Stimulated activated CD8-positive, alpha-beta memory T cell treated with anti-CD3 and anti-CD28 coated beads, Interleukin-15, amount 100 ng/mL, for 4 hours (primary cell): ENCODE measurements at places on chromosomes 11 and 22.

GRCh38 chr11:128463371-128463829 is 124.0 kb downstream of the ETS1 start:
- no peak for DNase-seq

- DNase-seq = no peak
Observed at GRCh38 chr11:75737314-75737713, 19.7 kb downstream of the MOGAT2 start.

DNA sequence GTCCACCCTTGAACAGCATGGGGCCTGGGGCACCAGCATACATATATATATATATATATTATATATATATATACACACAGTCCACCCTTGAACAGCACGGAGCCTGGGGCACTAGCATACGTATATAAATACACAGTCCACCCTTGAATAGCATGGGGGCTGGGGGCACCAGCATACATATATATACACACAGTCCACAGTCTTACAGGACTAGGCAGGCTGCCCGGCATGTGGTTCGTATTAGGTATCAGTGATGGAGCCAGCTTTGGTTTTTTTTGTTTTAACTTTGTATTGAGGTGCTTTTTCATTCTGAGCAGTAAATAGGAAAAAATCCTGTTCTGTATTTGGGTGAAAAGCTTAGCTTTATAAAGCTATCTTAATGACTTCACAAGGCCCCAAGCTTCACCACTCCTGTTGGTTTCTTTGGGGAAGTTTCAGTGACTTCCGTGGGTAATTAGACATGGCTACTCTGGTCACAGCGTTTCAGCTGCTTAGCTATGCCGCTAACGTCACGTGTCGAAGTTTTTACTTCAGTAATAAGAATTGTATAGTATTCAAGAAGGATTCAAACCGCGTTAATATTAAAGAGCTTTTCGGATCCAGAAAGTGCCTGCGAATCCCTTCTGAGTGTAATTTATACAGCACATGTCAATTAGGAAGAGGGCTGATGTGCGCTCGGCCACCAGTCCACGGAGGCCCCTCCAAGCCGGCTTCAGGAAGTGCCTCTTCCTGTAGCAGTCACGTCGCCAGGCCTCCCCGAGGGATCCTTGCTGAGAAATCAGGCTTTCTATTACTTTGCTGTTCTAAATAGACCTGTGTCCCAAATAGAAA is 179.7 kb downstream of the TBC1D22A start:
- no peak for DNase-seq

- no peak for DNase-seq
Observed at GRCh38 chr22:48624401-48624800, 1203.3 kb downstream of the BRD1 start.

DNA sequence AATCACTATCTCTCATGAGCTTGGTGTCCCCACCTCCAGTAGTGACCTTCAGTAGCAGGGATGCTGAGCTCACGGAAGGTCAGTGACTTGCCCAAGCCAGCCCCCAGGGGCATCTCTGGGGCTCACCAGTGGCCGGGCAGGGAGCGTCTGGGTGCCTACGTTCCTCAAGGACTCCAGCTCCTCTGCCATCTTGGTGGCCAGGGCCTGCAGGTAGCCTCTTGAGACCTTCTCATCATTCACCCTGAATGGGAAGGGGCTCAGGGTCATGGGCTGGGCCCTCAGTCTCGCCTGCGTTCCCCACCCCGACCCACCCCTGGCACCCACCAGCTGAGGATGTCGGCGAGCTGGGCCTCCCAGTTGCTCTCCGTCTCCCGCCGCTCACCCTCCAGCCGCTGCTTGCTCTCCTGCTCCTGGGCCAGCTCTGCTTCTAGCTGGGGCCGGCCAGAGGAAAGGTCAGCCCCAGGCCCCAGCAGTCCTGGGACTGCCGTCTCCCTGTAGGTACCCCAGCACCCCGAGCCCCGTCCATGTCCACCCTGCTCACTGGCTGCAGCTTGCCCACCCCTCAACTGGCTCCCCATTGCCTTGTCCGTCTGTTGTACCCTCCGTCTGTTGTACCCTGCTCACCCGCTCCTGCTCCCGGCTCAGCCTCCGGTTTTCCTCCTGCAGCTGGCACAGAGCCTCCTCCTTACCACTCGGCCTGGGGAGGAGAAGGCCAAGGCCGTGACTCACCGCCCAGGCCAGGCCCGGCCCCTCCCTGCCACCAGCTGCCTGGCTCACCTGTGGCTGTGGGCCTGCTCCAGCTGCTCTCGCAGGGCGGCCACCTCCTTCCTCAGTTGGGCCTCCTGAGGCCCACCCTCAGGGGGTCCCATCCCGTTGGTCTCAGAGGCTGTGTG is 9.5 kb downstream of the CDC42BPG start:
- DNase-seq = no peak

DNA sequence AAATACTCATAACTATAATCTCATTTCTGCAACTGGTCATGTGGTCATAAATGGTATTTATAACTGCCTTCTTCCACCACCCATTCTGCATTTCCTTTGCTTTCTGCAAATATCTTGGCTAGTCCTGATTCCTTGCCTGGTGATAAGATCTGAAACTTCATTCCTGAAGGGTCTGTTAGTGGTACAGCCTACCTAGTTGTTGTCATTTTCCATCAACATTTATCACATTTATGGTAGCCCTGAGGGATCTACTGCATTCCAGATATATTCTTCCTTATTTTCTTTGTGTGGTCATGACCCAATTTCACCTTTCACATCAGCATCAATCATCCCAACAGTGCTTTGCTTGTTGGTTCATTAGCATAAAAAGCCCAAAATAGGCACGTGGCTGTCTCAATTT is 50.1 kb downstream of the DDX6 start:
- DNase-seq = no peak

GRCh38 chr22:46030231-46030880 is 53.4 kb upstream of the WNT7B start:
- no peak for DNase-seq

- no peak for DNase-seq
Observed at GRCh38 chr22:48432781-48433518, 1394.7 kb downstream of the BRD1 start.

- DNase-seq = no peak
Observed at GRCh38 chr22:20316844-20317401, 2.9 kb downstream of the DGCR6L start.

GRCh38 chr22:33302049-33302545 is 243.9 kb upstream of the SYN3 start:
- DNase-seq = no peak

DNA sequence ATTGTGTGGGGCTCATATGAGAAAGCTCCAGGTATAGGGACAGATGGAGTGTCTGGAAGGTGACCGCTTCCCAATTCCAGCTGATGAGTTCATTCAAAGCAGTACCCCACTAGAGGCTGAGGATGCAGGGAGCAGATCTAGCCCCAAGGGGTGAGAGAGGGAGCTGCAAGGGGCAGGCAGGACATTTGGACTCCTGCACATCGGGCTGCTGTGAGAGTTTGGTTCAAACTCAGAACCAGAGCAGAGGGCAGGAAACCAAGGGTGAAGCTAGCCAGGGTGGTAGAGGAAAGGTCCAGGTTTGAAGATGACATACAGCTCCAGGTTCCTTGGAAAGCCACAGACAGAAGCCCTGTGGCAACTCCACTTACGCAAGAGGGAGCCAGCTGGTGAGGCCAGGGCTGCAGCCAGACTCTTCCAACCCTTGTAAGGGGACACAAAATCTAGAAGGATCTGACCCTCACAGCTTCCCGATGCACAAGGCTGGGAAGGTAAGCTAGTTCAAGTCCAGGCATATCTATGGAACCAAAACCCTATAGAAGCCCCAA is 1.9 kb downstream of the CSNK2A3 start:
- no peak for DNase-seq

- DNase-seq = no peak
Observed at GRCh38 chr11:104856607-104857006, 41.7 kb downstream of the CASP12 start.

DNA sequence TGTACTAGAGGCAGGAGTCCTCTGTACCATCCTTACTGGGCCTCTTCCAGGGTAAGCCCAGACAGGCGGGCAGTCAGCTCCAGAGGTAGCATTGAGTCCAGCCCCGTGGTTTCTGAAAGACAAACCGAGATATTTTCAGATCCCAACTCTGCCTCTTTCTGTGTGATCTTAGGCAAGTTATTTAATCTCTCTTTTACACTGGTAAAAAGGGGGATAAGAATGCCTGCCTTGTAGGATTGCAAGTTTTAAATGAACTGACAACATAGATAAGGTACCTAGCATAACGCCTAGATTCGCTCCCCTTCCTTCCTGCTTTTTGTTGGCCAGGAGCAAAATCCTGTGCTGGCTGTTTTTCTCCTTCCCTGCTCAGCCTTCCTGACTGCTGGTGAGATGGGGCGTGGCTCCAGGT is 56.4 kb upstream of the NNMT start:
- no peak for DNase-seq

DNA sequence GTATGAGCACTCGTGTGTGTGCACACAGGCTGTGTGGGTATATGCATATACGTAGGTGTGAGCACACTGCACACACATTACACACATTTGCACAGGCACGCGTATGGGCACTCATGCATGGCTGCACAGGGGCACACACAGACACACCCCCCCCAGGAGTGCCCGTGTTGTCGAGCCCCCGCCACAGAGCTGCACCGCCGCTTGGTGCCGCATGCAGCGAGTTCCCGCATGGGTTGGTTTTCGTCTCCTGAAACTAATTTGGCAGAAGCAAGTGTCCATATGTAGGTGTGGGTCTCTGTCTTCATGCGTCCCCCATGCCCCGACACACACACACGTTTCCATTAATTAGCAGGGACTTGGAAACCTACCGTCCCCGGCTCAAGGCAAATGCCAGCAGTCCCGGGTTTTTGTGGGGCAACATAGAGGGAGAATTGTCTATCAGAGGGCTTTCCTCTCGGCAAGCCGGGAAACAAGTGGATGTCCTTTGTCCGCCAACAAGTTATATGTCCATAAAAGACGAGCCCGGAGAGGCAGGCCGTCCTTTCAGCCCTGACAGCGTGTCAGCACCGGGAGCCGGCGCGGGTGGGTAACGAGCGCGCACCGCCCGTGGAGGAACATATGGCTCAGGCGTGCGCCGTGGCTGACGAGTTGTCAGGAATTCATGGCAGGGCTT is 1291.7 kb downstream of the BRD1 start:
- DNase-seq = no peak

DNA sequence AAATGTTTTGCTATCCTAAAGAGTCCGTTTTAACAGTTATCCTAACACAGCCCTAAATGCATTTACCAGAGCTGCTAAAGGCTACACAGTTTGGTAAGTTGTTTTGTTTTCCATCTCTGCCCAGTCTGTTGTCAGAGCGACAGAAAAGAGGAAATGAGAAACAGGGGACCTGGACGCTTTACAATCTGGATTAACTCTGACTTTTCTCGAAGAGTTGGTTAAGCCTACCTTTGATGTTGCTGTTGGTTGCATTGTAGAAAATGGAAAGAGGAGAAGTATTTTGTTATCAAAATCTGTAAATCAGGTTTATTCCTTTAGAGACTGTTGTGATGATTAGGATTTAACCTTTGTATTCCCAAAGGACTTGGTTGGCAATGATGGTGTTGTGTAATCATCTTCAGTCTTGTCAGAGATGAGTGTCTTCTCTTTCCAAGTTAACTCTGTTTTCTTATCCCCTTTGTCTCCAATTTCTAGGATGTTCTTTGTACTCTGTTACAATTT is 481 bp downstream of the ANGPTL5 start:
- DNase-seq = no peak

- DNase-seq = no peak
Observed at GRCh38 chr22:28034145-28034759, 115.2 kb upstream of the PITPNB start.

DNA sequence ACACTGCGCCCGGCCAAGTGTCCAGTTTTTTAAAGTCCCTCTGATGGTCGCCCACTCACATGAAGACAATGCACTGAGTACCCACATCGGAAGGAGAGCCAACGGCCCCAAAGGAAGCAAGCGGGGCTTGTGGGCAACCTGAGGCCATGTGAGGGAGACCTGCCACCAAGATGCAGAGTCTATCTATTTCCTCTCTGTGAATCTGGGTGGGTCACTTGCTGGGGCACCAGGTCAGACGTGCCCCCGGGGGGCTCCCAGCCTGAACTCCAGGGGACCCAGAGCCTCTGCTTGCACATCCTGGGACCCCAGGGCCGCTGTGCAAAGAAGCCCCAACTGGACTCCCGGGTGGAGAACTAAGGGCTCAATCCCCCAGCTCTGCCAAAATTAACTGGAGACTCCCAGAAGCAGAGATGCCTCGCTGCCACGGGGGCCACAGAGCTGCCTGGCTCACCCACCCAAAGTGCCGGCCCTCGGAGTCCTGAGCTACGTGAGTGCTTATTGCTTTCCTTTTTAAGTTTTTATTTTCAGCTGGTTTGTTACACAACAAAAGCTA is 106.4 kb downstream of the BRD1 start:
- no peak for DNase-seq

GRCh38 chr11:93344855-93345333 is 14.4 kb downstream of the DEUP1 start:
- DNase-seq = no peak

DNA sequence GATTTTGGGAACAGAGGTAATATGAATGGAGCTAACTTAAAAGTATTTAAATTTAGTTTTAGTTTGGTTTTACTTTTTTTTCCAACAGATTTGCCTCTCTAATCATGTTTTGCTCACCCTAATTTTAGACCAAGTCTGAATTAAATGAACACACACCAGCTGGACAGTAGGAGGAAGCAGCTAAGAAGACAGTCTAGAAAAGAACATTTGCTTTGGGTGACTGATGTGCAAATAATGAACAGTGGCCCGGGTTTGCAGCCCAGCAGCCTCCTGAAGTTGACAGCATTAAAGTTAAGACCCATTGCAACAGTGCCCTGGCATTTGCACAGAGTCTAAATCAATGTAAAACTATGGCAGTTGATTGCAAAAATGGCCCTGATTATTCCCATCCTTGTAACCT is 66.4 kb upstream of the SORL1 start:
- no peak for DNase-seq

DNA sequence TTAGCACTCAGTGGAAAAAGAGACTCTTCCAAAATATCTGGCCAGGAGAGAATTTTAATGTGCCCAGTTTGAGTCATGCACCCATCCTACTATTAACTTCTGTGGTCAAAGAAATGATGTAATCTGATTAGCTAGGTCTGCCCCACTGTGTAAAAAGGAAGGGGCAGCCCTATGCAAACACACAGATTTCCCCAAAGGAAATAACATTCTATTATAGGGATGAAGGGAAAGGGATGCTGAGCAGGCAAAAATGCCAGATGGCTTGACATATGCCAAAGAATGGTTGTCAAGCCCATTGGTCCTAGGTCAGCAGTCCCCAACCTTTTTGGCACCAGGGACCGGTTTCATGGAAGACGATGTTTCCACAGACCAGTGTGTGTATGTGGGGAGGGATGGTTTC is 43.3 kb upstream of the PAK1 start:
- DNase-seq = no peak

DNA sequence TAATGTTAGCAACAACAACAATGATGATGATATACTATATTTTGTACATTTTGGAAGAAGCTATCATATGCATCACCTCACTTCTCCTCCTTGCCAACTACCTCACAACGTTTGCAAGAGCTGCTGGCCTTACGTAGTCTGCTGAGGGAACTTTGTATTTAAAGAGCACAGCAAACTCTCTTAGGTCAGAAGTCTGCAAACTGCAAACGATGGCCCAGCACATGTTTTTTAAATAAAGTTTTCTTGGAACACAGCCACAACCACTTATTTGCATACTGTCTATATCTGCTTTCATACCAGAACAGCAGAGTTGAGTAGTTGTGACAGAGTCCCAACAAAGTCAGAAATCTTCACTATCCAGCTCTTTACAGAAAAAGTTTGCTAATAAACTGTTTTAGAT is 261.7 kb downstream of the TENM4 start:
- DNase-seq = no peak
